Activated T-helper 9 cell treated with anti-CD3 and anti-CD28 coated beads, Interleukin-2, amount 50 U/mL, for 16 hours (primary cell): ENCODE measurements at places on chromosomes 5 and 9.

DNA sequence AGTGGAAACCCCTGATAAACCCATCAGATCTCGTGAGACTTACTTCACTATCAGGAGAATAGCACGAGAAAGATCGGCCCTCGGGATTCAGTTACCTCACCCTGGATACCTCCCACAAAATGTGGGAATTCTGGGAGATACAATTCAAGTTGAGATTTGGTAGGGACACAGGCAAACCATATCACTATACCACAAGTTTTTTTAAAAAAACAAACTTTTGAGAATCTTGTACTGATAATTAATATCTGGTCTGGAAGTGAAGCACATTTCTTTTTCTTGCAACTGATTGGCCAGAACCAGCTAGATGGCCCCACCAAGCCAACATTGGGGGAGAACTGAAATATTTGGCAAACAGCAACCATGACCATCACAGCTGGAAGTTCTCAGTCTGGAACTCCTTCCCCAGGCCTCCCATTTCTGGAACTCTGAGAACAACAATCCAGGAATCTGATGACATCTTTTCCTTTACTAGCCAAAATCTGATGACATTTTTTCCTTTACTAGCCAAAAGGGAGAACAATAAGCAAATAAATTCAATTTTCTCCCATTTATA, 51.8 kb upstream of the CDKN2B start:
- DNase-seq = no peak

GRCh38 chr5:60487885-60488442, 212.0 kb downstream of the DEPDC1B start:
- no peak for DNase-seq

- DNase-seq = no peak
Measured at GRCh38 chr5:143354025-143354424, 49.5 kb downstream of the NR3C1 start.

GRCh38 chr5:134594797-134595457, 37.7 kb downstream of the SAR1B start:
- no peak for DNase-seq
